Right atrium auricular region (tissue), 2 donors: ENCODE measurements at places on chromosomes 5 and 9. TPM values are rescaled to one million over a fixed set of nuclear protein-coding genes. Genes with fewer than 3 reads are reported as not detected.

DNA sequence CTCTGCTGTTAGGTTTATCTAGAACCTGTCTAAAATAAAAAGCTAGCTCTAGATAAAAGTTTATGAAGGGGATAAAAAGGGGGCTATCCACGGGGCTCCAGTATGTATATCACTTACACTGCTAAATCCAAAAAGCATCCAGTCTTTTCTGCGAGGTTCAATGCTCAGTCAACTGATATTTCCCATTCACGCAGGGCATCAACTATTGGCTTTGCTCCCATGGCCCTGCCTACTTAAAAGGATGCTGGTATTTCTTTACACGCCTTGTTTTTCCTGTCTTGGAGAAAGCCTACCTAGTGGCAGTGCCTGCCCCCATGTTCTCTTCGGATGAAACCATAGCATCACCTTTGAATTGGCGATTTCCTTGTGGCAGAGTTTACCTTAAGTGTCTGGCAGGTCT, 8.1 kb downstream of the SPRY4 start:
- H3K4me1 ChIP-seq = no peaks in the 10 kb centered on the region
- peak overlapping the region; percentile 38 for H3K27ac ChIP-seq
- no peaks in the 10 kb centered on the region for H3K27me3 ChIP-seq
- DNase-seq = no peak

DNA sequence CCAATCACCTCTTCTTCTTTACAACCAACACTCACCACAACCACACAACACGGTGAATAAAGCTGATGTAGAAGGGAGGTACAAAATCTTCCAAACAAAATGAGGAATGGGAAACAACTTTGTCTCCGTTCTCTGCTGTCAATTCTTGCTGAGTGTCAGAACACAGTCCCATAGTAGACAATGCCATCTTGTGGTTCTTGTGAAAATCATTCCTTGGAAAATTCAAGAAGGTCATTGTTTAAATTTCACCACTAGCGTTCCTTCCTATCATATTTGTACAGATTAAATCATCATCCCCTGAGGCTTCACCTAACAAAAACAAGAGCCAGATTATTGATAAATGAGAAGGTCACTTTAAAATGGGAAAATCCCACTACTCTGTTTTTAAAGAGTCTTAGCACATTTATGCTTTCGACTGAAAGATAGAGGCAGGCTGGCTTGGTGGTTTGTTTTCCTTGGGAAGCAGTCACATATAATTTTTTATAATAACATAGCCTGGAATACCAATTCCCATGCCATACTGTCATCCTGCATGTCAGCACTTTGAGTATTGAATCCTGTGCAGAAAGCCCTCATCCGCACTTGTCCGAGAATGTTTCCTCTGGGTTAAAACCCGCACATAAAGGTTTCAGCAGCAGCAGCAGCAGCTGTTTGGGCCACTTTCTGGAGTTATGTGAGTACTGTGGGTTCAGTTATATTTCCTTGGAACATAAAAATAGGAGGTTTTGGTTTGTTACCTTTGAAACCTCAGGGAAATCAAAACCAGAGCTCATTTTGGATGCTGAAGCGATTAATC, 395.0 kb upstream of the SMARCA2 start:
- DNase-seq = no peak
- no peaks in the 10 kb centered on the region for H3K4me1 ChIP-seq
- H3K27ac ChIP-seq = no peak overlapping the region

DNA sequence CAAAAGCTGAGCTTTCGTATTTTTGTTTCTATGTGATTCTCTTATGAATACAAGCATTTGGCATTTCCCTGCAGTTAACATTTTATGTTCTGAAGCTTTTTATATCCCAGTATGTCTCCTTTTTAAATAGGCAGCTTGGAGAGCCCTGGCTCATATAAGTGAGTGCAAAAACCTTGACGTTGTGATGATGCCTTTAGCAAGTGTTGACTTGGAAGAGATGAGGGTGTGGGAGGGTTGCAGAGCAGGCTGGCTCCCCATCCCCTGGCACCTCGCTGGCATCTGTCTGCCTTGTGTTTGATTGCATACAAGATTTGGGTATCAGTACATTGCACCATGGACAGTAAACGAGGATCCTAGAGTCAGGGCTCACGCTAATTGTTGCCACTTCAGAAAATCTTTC, 42.1 kb upstream of the DIRAS2 start:
- H3K27ac ChIP-seq = no peak overlapping the region
- H3K4me3 ChIP-seq = no peak overlapping the region
- no peaks in the 10 kb centered on the region for H3K4me1 ChIP-seq
- H3K27me3 ChIP-seq = no peaks in the 10 kb centered on the region

GRCh38 chr9:137114220-137114612, 317 bp downstream of the DPP7 start:
- H3K4me1 ChIP-seq = peaks cover 42% of the 10 kb centered on the region
- peak overlapping the region; percentile 91 for H3K4me3 ChIP-seq
- H3K27me3 ChIP-seq = no peaks in the 10 kb centered on the region

GRCh38 chr9:28528049-28528448, 954.8 kb upstream of the C9orf72 start:
- no peaks in the 10 kb centered on the region for H3K27me3 ChIP-seq
- H3K27ac ChIP-seq = no peak overlapping the region
- H3K4me1 ChIP-seq = no peaks in the 10 kb centered on the region
- H3K4me3 ChIP-seq = no peak overlapping the region
- DNase-seq = no peak
- H3K36me3 ChIP-seq = no peaks in the 10 kb centered on the region

DNA sequence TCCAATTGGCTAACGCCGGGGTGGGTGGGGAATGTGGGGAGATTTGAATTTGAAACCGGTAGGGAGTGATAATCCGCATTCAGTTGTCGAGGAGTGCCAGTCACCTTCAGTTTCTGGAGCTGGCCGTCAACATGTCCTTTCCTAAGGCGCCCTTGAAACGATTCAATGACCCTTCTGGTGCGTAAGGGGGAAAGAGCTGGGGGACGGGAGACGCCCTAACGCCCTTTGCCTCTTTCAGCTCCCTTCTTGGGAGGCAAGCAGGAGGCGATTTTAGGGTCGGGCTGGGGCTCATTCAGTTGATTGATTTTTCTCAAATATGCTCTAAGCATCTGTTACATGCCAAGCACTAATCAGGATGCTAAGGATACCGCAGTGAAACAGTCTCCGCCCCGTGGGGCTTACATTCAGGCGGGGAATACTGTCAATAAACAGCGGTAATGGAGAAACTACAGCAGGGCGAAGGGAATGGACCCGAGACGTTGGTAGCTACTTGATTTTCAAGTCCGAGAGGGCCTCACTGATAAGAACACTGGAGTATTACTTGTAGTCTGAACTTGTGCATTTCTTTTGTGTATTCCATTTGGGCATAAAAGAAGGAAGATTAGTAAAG, at the start of gene HMMR:
Gene HMMR, plus strand, starts transcription at position 71 of the 610 bp plus-strand sequence. Its CDS starts 61 bp downstream, at position 132.
- no peaks in the 10 kb centered on the region for H3K36me3 ChIP-seq
- H3K27ac ChIP-seq = peak within 1 kb of the TSS; percentile 96
- no peaks in the 10 kb centered on the region for H3K4me1 ChIP-seq

DNA sequence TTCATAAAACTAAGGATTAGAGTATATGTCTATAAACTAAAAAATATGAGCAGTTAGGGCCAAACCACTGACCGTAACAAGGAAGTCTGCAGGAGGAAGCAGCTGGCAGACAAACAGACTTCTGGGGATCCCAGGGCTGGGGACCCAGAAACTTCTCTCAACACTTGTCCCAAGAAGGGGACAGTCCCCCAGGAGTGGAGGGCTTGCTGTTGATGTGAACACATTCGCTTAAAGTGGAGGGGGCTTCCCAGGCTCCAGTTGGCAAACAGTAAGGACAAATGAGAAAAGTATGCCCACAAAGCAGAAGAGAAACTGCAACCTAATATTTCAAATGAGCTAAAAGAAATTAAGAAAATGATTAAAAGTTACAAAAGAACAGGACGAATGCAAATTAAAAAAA, 83.7 kb downstream of the PDE8B start:
- H3K4me3 ChIP-seq = no peak overlapping the region
- no peaks in the 10 kb centered on the region for H3K27me3 ChIP-seq
- no peak overlapping the region for H3K27ac ChIP-seq
- H3K4me1 ChIP-seq = no peaks in the 10 kb centered on the region

DNA sequence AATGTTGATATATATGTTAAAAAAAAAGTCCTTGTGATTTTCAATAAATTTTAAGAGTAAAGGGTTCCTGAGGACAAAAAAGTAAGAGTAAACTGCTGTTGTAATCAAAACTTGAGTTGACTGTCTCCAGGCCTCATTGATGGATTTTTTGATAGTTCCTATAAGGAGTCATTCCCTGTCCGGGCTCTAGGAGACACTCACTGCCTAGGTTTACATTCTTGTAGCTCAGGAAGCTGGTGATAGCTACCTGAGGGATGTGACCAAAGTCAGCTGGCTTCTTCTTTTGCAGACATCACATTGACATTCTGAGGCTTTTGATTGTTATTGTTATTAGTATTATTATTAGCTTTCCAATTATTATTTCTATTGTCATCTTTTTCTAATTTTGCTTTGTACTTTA, 116.5 kb upstream of the FBXL7 start:
- DNase-seq = no peak
- no peak overlapping the region for H3K27ac ChIP-seq
- H3K36me3 ChIP-seq = no peaks in the 10 kb centered on the region
- no peaks in the 10 kb centered on the region for H3K4me1 ChIP-seq
- no peaks in the 10 kb centered on the region for H3K27me3 ChIP-seq
- no peak overlapping the region for H3K4me3 ChIP-seq

DNA sequence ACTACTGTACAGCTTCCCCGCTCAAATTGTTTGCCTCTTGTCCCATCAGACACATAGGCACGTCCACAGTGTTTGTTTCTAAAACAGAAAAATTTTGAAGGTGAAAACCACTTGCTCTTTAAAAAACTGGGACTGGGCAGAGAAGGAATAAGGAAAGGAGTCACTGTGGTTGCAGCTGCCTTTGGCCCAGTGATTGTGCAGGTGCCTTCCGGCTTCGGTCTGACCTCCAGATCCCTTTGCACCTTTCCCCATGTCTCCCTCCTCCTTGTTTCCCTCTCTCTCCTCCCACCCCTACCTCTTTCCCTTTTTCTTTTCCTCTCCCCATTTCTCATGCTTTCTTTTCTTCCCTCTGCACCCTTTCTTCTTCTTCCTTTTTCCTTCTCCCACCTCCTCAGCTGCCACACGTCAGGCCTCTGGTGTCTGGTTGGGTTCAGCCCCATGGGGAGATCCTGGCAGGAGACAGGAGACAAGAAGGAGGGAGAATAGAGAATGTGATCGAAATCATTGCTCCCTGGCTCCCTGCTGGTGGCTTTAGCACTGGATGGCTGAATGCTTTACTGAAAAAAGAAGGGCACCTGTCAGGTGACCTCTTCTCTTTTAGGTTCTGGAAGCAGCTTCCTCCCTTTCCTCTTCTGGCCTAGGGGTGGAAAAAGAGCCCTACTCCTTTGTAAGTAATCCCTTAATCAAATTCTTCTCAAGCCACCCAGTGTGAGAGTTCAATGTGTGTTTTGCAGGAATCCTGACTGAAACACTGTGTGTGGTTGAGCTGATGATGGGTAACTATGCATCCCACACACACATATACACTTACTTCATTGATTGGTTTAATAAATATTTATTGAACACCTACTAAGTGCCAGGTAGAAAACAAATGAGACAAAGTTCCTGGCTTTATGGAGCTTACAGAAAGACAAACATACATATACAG, 267.3 kb downstream of the MAST4 start:
- no peak overlapping the region for H3K27ac ChIP-seq
- H3K4me3 ChIP-seq = no peak overlapping the region
- H3K36me3 ChIP-seq = no peaks in the 10 kb centered on the region

DNA sequence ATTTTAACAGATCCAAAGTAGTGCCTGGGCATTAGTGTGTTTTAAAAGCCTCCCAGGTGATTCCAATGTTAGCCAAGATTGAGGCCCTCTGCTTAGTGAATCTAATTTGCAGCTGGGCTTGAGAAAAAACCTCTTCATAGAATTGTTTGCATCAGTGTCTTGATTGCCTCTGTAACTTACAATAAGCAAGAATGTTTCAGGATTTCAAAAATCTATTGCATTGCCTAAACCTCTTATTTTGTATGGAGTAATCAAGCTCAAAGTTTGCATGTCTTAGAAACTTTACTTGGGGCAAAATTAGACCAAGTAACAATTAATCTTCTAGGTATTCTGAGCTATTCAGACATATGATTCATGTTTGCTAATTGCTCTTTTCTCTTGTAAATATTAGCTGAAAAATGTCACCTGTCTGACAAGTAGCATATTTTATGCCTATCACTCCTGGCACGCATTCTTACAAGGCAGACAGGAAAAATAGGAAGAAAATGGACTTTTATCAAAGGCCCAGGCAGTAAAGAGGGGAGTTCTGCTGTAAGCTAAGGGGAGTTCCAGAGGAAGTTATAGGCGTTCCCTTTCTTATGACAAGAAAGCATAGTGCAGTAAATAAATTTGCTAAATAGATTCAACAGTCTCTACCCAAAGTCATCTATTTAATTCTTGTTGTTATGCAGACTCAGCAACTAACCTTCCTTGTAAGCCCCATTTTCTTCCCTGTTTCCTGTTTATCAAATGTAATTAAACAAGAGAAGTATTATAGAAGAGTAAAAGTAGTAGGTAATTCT, 21.0 kb downstream of the PDCD1LG2 start:
- no peaks in the 10 kb centered on the region for H3K4me1 ChIP-seq
- no peak overlapping the region for H3K4me3 ChIP-seq
- DNase-seq = no peak
- peaks cover 6% of the 10 kb centered on the region for H3K36me3 ChIP-seq
- no peaks in the 10 kb centered on the region for H3K27me3 ChIP-seq

- H3K27ac ChIP-seq = no peak overlapping the region
- DNase-seq = no peak
- H3K4me1 ChIP-seq = no peaks in the 10 kb centered on the region
- no peak overlapping the region for H3K4me3 ChIP-seq
- no peaks in the 10 kb centered on the region for H3K36me3 ChIP-seq
Measured at GRCh38 chr9:13603921-13604320, 324.4 kb upstream of the MPDZ start.

DNA sequence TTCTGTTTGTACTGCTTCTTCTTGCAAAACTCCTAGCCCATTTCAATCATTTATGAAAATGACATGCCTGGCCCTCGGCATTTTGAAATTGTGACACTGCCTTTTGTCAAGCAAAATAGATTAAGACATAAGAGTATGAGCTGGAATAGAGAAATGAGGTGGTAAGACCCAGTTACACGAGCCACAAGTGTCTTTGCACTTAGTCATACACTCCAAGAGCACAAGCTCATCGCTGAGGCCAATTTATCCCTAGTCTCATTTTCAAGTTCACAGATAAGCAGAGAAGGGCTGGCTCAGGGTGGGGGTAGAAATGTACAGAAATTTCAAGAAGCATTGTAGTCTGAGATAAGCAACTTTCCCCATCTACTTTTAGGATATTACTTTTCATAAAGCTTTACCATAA, 40.6 kb upstream of the MAP1B start:
- no peak for DNase-seq
- no peaks in the 10 kb centered on the region for H3K4me1 ChIP-seq
- H3K4me3 ChIP-seq = no peak overlapping the region
- H3K27ac ChIP-seq = no peak overlapping the region
- H3K27me3 ChIP-seq = no peaks in the 10 kb centered on the region
- H3K36me3 ChIP-seq = no peaks in the 10 kb centered on the region

- no peak overlapping the region for H3K4me3 ChIP-seq
- no peak for DNase-seq
- no peak overlapping the region for H3K27ac ChIP-seq
Measured at GRCh38 chr5:153991168-153991567, 47.5 kb downstream of the FAM114A2 start.

- H3K36me3 ChIP-seq = no peaks in the 10 kb centered on the region
- H3K27ac ChIP-seq = no peak overlapping the region
- H3K4me1 ChIP-seq = no peaks in the 10 kb centered on the region
- no peaks in the 10 kb centered on the region for H3K27me3 ChIP-seq
- H3K4me3 ChIP-seq = no peak overlapping the region
- DNase-seq = no peak
Measured at GRCh38 chr9:77455312-77455927, 192.7 kb downstream of the GNA14 start.

The PHF24 gene
- 0.67 TPM for total RNA-seq

The RASA1 gene
- total RNA-seq = 18.6 TPM

The OR1Q1 gene
- not detected for total RNA-seq

The CATSPER3 gene
- 0.44 TPM for total RNA-seq

The LMNB1 gene
- total RNA-seq = 2.6 TPM

The NTNG2 gene
- total RNA-seq = 5.2 TPM

The C7 gene
- 176 TPM for total RNA-seq

The ADCY2 gene
- total RNA-seq = not detected
